ENCODE measurements at places on chromosomes 5 and 9.
A peak's percentile ranks its signal among the peaks of the same experiment; 100 is the strongest.

DNA sequence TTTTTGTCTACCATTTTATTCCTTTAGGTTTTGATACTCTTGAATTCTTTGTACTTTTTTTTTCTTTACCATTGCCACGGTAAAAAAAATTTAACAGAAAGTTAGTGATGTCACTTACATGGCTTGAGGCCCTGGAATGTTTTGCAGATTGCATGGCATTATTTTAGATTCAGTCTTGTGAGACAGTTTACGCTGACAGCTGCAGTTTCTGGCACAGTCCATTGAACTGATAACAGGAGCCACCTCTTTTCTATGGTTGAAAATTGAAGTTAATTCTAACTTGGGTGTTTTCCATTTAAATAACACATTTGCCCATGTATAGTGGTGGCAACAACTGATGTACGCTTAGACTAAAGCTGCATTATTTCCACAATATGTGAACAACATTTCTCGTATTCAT, 1028.5 kb downstream of the CDH18 start:
- no peak for DNase-seq

DNA sequence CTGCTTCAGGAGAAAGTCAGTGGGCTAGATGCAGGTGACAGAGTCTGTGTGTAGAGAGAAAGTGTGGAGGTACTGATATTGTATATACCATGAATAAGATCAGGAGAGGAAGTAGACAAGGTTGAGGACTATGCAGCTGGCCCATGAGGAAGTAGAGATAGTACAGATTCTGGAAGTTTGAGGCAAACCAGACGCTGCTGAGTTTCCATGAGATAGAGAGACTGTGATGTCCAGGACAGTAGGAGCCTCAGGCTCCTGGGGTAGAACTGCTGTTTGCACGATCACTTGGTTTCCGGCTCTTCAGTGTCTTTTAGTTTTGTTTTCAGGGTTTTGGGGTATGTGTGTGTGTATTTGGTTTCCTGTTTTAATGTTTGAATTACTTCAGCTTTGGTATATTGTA, 13.6 kb downstream of the OTULINL start:
- peak; percentile 75 for DNase-seq

- no peak for DNase-seq
These were observed 281.9 kb downstream of the MARCHF11 start for GRCh38 chr5:15897656-15898055.

GRCh38 chr9:5455181-5455580, 4.8 kb downstream of the CD274 start:
- no peak for DNase-seq

- no peak for DNase-seq
These were observed 7.0 kb upstream of the ERAP2 start for GRCh38 chr5:96869372-96869641.

- DNase-seq = no peak
These were observed 286.9 kb downstream of the GADD45G start for GRCh38 chr9:89891591-89892304.

DNA sequence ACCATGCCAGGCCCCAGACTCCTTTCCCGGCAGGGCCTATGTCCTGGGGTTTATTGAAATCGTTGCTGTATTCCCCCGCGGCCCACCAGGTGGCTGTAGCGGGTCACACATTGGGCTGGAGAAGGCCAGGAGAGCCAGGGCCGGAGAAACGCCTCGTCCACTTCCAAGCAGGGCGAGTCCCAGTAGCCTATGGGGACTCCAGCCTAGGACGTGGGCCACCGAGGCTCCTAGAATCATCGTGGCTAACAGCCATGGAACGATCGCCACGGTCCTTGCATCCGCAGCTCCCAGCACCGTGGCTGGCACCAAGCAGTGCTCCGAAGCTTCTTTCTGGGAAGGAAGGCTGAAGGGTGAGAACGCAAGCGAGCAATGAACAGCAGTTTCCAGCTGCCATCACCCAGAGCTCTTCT, 87.7 kb downstream of the ENTREP1 start:
- DNase-seq = no peak

DNA sequence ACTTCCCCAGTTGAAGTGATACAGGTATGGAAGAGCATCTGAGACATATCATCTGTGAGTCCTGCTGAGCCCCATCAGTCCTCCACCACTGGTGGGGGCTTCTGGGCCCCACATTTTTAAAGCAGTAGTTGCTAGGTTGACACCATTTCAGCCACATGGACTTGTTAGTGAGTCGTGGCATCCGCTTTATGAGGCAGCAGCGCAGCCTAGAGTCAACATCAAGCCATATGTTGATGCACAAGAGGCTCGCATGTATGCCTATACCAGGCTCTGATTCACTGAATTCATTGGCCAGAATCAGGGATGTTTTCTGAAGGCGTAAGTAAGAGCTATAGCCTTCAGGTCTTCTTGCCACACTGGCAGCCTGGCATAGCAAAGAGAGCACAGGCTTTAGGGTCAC, 26.8 kb downstream of the ZNF346 start:
- no peak for DNase-seq

- no peak for DNase-seq
These were observed 18.5 kb upstream of the RALGDS start for GRCh38 chr9:133139246-133140173.

DNA sequence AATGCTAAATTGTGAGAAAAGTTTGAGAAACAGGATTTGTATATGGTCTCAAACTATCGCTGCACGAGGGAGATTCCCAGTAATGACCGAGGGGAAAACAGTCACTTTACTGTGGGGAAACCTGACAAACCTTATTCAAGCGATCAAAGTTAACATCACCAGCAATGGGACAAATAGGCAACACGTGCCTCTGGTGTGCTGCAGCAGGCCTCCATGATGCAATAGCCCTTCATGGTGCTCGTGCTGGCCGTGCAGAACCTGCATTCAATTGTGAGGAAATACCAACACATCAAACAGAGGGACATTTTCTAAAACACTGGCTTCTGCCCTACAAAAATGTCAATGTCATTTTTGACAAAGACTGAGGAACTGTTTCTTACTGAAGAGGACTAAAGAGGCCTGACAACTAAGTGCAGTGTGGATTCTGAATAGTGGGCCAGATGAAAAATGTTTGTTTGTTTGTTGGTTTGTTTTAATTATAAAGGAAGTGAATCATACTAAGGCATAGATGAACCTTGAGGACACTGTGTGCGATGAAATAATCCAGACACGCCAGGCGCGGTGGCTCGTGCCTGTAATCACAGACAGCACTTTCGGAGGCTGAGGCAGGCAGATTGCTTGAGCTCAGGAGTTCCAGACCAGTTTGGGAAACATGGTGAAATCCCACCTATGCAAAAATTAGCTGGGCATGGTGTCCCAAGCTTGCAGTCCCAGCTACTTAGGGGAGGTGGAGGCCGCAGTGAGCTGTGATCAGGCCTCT, 17.6 kb upstream of the MARCHF6 start:
- DNase-seq = no peak

DNA sequence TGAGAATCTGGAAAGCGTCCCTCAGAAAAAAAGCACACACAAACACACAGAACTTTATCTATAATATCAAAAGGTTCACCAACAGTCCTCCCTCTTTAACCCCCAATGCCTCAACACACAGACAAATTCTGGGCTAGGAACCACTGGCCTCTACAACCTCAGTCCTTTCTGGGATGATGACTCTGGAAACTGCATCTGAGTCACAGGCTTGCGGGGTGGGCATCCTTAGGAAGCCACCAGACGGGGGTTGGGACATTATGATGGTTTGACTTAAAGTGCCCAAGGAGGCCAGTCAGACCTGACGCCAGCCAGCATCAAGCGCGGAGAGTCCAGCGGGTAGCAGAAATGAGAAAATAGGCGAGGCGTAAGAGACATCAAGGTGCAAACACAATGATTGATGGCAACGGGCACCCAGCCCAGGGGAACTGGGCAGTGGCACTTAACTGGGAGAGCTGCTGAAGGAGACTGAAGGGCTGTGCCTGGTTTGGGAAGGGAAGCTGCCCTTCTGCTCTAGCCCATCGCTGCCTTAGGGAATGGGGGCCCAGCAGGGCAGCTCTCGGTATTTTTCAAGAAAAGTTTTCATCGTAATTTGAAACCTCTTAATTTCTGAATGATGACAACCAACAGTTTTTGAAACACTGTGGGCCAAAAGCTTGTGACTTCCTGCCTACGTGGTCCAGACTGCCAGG, 20.7 kb downstream of the SPRY4 start:
- DNase-seq = no peak

GRCh38 chr9:132224645-132225044, 62.8 kb downstream of the NTNG2 start:
- no peak for DNase-seq

DNA sequence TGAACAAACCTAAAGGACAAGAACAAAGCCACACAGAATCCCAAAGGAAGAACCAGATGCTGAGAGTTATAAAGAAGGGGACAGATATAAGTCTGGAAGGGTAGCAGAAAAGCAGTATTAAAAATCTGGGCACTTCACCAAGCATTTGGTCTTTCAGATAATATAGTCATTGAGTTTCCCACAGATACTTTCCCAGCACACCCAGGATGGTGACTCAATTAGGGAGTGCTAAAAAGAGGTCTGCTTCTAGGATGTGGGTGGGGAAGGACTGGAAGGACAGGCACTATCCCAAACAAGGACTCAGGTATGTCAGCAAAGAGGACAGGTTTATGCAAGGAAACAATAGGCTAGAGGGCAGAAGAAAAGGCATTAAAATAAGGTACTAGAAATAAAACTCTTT, 59.3 kb downstream of the DIAPH1 start:
- no peak for DNase-seq

DNA sequence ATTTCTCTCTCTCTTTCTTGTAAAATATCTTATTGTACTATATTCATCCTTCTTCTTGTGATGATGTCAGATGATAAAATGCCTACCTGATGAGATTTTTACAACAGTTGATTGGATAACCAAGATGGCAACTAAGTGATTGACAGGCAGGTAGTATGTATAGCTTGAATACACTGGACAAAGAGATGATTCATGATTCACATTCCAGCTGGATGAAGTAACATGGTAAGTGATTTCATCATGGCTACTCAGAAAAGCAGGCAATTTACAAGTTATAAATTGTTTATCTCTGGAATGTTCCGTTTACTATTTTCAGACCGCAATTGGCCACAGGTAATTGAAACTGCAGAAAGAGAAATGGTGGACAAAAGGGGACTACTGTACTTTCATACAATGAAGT, 1471.7 kb upstream of the C9orf72 start:
- DNase-seq = peak; percentile 16

GRCh38 chr9:10661994-10662393, 49.2 kb upstream of the PTPRD start:
- no peak for DNase-seq

DNA sequence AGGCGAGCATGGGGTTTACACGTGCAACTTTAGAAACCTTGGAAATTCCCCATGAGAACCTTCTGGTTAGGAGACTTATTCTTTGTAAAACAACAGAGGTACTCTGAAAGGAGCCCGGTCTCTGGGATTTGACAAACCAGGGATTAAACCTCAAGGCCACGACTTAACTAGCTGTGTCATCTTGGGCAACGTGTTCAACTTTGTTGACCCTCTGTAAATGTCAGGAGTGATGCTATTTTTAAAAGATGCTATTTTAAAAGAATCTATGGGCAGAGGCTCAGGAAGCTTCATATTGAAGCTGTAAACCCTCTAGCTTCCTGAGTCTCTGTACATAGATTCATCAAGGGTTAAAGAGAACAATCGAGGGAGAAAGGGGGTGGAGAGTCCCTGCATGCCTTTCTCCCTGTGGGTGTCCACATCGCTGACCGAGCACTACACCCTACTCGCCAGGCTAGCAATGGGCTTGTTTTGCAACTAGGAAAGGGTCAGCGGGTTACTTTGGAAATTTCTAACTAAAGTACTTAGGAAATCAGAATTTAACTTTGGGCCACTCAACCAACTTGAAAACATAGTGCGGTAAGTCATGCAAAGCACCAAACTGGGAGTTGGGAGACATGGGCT, 2.1 kb downstream of the SLC36A2 start:
- DNase-seq = no peak

- DNase-seq = no peak
These were observed 18.7 kb upstream of the COL5A1 start for GRCh38 chr9:134622896-134623257.

- no peak for DNase-seq
These were observed 77.3 kb upstream of the APC start for GRCh38 chr5:112660359-112660758.

- DNase-seq = no peak
These were observed 53.0 kb downstream of the SH3RF2 start for GRCh38 chr5:145989428-145989827.

- DNase-seq = no peak
These were observed 522.7 kb downstream of the HTR1A start for GRCh38 chr5:63439537-63439936.

DNA sequence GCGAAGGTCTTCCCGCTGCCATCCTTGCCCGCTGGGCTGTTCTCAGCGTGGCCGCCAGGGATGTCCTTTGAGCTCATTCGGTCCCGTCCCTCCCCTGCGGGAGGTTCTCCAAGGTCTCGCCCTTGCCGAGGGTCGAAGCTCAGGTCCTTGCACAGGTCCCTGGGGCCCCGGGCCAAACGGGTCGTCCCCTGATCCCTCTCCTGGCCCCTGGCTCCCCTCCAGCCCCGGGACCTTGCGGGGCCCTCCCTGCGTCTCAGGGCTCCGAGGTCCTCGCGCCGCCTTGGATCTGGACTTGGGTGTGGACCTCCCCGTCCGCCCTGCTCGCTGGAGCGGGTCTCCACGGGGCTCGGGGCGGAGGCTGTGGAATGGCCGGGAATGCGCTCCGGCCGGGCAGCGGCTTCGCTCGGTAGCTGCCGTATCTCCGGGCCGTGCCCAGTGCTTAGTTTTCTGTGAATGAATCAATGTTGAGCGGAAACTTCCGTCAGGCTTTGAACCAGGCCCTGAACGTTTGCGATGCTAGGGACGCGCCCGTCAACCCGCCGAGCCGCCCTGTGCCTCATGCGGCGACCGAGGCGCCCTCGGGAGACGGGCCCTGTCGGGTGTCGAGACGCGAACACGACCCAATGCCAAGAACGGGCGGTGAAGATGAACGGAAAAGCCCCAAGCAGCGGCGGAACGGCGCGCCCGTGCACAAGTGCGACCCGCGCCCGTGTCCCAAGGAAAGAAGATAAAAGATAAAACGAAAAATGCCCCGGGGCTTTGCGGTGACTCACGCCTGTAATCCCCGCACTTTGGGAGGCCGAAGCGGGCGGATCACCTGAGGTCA, 780 bp downstream of the RNU6ATAC start:
- DNase-seq = peak; percentile 63

DNA sequence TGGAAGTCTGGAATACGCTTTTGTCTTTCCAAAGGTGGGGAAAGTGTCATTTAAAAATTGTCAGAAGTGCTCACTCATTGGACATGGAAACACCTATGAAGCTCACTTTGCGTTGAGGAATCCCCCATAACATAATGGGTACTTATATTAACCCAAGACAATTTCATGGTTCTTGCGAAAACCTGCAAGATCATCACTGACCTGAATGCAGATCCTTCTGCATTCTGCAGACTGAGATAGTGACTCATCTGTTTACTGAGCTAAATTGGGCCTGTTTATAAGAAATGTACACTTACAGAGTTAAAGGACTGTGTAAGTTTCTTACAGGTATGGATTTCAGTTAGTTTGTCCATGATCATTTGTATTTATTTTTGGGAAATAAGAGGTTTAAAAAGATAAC, 153.0 kb downstream of the HMHB1 start:
- peak; percentile 24 for DNase-seq

GRCh38 chr5:10537624-10538023, 26.2 kb upstream of the ANKRD33B start:
- no peak for DNase-seq

GRCh38 chr9:126318858-126319257, 7.8 kb upstream of the MVB12B start:
- DNase-seq = no peak

All from OCI-M1 (cell line).